ENCODE measurements at places on chromosomes 12 and 14.
A peak's percentile ranks its signal among the peaks of the same experiment; 100 is the strongest.

GRCh38 chr14:81222691-81223090, 1.9 kb upstream of the GTF2A1 start:
- H3K36me3 ChIP-seq = no peaks in the 10 kb centered on the region
- no peak overlapping the region for H3K4me3 ChIP-seq
- peaks cover 19% of the 10 kb centered on the region for H3K4me1 ChIP-seq

- no peaks in the 10 kb centered on the region for H3K27me3 ChIP-seq
- DNase-seq = no peak
- no peak overlapping the region for H3K4me3 ChIP-seq
- no peaks in the 10 kb centered on the region for H3K4me1 ChIP-seq
Observed at GRCh38 chr12:58648176-58648575, 272.1 kb downstream of the LRIG3 start.

- no peak overlapping the region for H3K27ac ChIP-seq
- no peak for DNase-seq
- no peaks in the 10 kb centered on the region for H3K36me3 ChIP-seq
- H3K4me1 ChIP-seq = no peaks in the 10 kb centered on the region
- no peak overlapping the region for H3K4me3 ChIP-seq
- no peaks in the 10 kb centered on the region for H3K27me3 ChIP-seq
Observed at GRCh38 chr12:76746516-76746915, 17.4 kb upstream of the ZDHHC17 start.

GRCh38 chr12:13099844-13100604, 3.4 kb downstream of the GSG1 start:
- H3K4me1 ChIP-seq = peaks cover 40% of the 10 kb centered on the region
- H3K36me3 ChIP-seq = no peaks in the 10 kb centered on the region
- no peak for DNase-seq
- H3K4me3 ChIP-seq = no peak overlapping the region

- no peaks in the 10 kb centered on the region for H3K4me1 ChIP-seq
- no peaks in the 10 kb centered on the region for H3K27me3 ChIP-seq
- no peak overlapping the region for H3K27ac ChIP-seq
- H3K36me3 ChIP-seq = no peaks in the 10 kb centered on the region
Observed at GRCh38 chr12:82648259-82648909, 38.3 kb upstream of the TMTC2 start.

- no peaks in the 10 kb centered on the region for H3K4me1 ChIP-seq
- no peak overlapping the region for H3K27ac ChIP-seq
- no peaks in the 10 kb centered on the region for H3K36me3 ChIP-seq
- no peak overlapping the region for H3K4me3 ChIP-seq
- H3K27me3 ChIP-seq = no peaks in the 10 kb centered on the region
Observed at GRCh38 chr14:30114051-30114450, 186.4 kb upstream of the PRKD1 start.

DNA sequence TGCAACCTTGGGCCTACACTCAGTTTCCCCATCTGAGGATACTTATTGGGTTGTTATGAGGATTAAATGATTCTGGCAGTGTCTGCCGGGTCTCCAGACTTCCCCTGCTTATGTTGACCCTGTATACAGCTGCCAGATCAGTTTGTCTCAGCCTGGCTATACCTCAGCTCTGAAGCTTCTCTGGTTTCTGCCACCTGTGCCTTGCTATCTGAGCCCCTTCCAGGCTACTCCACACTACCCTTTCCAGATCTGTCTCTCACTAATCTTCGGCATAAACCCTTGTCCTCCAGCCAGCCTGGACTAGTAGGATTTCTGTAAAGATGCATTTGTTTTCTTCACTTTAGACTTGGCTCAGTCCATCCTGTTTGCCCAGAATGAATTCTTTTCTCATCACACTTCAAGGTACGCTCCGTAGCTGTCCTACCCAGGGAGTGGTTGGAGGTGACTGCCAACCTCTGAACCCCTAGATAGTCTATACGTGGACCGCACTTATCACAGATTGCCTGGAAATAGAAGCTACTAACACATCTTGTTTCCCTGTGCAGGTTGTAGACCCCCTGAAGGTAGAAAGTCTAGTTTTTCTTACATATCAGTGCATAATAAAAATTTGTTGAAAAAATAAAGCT, 422.4 kb downstream of the RAD51B start:
- no peaks in the 10 kb centered on the region for H3K4me1 ChIP-seq
- no peaks in the 10 kb centered on the region for H3K27me3 ChIP-seq
- H3K27ac ChIP-seq = no peak overlapping the region
- DNase-seq = no peak
- no peaks in the 10 kb centered on the region for H3K36me3 ChIP-seq

GRCh38 chr12:120247621-120248030, 17.9 kb downstream of the PXN start:
- no peak overlapping the region for H3K4me3 ChIP-seq
- DNase-seq = no peak
- H3K27me3 ChIP-seq = no peaks in the 10 kb centered on the region

DNA sequence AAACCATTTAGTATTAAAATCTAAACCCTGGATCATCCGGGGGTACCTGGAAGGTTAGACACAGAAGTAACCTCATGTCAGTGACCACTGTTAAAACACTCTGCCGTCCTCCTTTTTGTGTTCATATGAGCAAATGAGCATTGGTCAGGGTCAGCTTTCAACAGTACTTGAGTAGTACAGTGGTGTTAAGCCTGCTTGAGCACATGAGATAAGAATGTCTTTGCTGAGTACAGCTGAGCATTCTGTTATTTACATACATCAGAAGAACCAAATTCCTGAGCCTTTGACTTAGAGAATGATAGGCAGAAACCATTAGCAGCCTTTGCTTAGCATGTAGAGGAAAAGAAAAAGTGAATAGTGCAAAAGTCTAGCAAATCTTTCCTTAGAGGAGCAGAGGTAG, 38.6 kb upstream of the LRTM2 start:
- H3K36me3 ChIP-seq = peaks cover 16% of the 10 kb centered on the region
- DNase-seq = no peak
- H3K4me1 ChIP-seq = no peaks in the 10 kb centered on the region
- no peak overlapping the region for H3K27ac ChIP-seq

DNA sequence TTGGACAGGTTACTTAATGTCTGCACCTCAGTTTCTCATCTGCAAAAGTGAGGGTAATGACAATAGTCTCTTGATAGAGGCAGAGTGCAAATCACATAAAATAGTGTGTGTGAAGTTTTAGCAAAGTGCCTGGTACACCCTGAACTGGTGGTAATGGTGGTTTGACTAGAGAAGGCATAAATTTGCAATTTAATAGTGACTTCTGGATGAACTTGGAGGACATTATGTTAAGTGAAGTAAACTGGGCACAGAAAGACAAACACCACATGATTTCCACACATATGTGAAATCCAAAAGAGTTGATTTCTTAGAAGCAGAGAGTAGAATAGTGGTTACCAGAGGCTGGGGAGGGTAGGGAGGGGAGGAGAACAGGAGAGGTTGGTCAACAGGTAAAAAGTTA, 54.8 kb upstream of the FUT8 start:
- peaks cover 13% of the 10 kb centered on the region for H3K4me1 ChIP-seq
- H3K36me3 ChIP-seq = no peaks in the 10 kb centered on the region
- no peak overlapping the region for H3K27ac ChIP-seq
- no peak for DNase-seq

GRCh38 chr12:91023326-91024004, 18.7 kb upstream of the EPYC start:
- H3K27me3 ChIP-seq = no peaks in the 10 kb centered on the region
- no peak overlapping the region for H3K27ac ChIP-seq
- DNase-seq = no peak
- H3K36me3 ChIP-seq = no peaks in the 10 kb centered on the region

GRCh38 chr14:89365061-89365801, 51.8 kb downstream of the FOXN3 start:
- H3K27me3 ChIP-seq = no peaks in the 10 kb centered on the region
- H3K27ac ChIP-seq = peak overlapping the region; percentile 60
- H3K36me3 ChIP-seq = no peaks in the 10 kb centered on the region
- DNase-seq = peak; percentile 65

- no peaks in the 10 kb centered on the region for H3K4me1 ChIP-seq
- no peak overlapping the region for H3K4me3 ChIP-seq
- peaks cover 4% of the 10 kb centered on the region for H3K36me3 ChIP-seq
- no peak for DNase-seq
Observed at GRCh38 chr14:30681752-30682355, 59.7 kb downstream of the SCFD1 start.

GRCh38 chr14:24068711-24069410, 2.5 kb upstream of the CPNE6 start:
- no peaks in the 10 kb centered on the region for H3K27me3 ChIP-seq
- H3K4me1 ChIP-seq = no peaks in the 10 kb centered on the region
- no peak for DNase-seq
- H3K27ac ChIP-seq = no peak overlapping the region

DNA sequence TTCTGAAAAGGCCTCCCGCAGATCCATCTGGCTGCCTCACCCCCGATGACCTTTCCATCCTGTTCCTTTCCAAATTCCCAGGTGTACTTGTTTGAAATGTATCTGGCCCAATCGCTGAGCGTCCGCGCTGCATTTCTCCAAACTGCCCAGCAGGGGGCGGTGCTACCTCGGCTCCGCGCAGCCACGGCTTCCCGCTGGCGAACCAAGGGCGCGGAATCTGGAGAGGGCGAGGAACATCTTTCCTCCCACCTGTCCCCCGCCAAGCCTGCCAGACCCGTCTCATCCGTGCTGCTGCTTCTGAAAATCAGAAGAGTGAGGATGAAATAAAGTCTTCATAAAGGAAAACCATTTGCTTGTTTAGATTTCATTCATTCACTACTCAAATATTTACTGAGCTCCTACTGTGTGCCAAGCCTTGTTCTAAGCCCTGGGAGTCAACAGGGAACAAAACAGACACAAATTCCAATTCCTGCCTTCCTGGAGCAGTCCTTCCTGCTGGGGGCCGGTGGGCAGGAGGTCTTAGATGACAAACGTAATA, 16.8 kb upstream of the MYL2 start:
- no peaks in the 10 kb centered on the region for H3K36me3 ChIP-seq
- H3K27me3 ChIP-seq = peaks cover 3% of the 10 kb centered on the region
- DNase-seq = no peak
- no peak overlapping the region for H3K4me3 ChIP-seq
- no peak overlapping the region for H3K27ac ChIP-seq

- H3K27me3 ChIP-seq = no peaks in the 10 kb centered on the region
- no peak overlapping the region for H3K27ac ChIP-seq
- no peak overlapping the region for H3K4me3 ChIP-seq
- no peaks in the 10 kb centered on the region for H3K36me3 ChIP-seq
Observed at GRCh38 chr12:21339921-21340320, 5.2 kb upstream of the SLCO1A2 start.

DNA sequence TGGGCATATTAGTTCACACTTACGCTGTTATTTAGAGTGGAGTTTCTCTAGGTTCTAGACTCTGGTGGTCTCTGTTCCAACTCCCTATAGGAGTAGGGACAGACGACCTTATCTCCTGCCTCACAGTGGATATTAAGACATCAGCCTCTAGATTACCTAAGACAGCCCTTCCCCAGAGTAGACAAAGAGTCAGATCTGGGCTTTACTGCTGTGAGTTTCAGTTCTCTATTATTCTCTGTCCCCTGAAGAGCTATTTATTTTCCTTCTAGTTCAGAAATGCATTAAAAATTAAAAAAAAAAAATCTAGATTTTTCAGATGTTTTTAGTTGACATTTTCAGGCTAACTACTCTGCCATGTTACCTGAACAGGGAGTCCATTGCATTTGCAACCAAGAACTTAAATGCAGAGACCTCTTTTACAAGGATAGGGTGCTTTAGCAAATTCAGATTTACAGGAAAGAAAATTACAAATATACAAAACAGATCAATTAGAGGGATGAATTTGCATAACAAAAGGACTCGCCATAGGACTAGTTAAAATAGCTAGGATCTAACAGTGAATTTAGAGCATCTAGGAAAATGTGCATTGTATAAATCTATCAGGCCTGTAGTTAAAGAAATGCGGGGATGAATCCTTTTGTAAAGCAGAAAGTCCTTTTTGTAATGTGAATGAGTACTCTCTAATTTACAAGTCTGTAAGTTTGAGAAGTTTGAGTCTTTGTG, 381.4 kb downstream of the APAF1 start:
- H3K4me1 ChIP-seq = no peaks in the 10 kb centered on the region
- no peak overlapping the region for H3K27ac ChIP-seq
- no peak overlapping the region for H3K4me3 ChIP-seq
- H3K36me3 ChIP-seq = no peaks in the 10 kb centered on the region
- DNase-seq = no peak

DNA sequence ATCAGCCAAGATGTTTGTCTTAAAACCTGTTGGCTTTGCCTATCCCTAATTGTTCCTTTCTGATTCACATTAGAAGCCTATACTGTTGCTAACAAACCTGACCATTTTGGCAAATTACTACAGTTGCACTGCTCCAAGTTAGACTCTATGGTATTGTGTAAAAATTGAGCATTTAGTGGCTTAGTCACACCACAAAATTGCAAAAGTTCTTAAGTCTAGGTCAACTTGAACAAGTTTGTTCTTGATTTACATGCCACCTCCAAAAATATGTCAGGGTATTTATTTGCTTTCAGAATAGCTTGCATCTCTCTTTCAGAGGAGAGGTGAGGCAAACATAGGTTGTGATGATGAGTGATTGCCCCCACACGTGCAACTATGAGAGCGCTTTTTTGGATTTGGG, 27.0 kb upstream of the PTHLH start:
- H3K36me3 ChIP-seq = no peaks in the 10 kb centered on the region
- H3K4me1 ChIP-seq = no peaks in the 10 kb centered on the region
- H3K27ac ChIP-seq = no peak overlapping the region
- no peak overlapping the region for H3K4me3 ChIP-seq

DNA sequence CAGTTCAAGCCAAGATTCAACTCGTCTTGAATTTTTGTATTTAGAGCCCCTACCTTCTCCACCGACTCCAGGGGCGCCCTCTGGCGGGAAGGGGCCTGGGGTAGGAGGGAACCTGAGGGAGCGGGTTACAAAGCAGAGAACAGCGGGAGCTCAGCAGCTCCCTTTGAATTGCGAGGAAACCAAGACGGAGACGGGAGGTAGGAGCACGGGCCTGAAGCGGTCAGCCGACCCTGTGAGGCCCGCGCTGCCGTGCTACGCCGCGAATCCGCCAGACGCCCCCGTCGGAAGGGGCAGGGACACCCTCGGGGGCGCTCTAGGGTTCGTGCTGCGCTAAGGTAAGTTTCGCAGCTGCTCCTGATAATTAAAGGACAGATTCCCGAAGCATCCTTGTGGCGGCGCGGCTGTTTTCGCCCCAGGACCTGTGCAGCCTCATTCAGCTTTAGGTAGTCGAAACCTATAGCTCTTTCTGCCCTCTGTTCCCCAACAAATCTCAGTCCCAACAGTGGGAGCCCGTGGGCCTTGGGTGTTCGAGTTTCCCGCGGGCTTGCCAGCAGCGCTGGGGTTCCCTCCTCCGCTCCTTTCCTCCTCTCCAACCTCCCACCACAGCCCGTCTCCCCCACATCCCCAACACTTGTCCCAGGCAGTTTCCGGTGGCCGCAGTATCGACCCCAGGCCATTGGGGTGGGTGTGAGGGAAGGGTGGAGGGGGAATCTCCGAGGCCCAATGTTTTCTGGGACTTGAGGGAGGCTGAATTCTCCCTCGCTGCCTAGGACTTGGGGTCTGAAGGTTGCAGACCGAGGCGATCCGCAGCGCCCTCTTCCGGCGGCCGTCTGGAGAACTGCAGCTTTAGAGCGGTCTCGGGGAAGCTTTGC, 5.1 kb upstream of the NKX2-1 start:
- H3K36me3 ChIP-seq = no peaks in the 10 kb centered on the region
- peaks cover 7% of the 10 kb centered on the region for H3K4me1 ChIP-seq
- H3K27ac ChIP-seq = no peak overlapping the region

GRCh38 chr12:124347805-124348658, 53.1 kb downstream of the RFLNA start:
- no peaks in the 10 kb centered on the region for H3K27me3 ChIP-seq
- DNase-seq = no peak
- H3K36me3 ChIP-seq = peaks cover 53% of the 10 kb centered on the region
